ENCODE measurements at places on chromosomes 3 and 15.
A peak's percentile ranks its signal among the peaks of the same experiment; 100 is the strongest.

DNA sequence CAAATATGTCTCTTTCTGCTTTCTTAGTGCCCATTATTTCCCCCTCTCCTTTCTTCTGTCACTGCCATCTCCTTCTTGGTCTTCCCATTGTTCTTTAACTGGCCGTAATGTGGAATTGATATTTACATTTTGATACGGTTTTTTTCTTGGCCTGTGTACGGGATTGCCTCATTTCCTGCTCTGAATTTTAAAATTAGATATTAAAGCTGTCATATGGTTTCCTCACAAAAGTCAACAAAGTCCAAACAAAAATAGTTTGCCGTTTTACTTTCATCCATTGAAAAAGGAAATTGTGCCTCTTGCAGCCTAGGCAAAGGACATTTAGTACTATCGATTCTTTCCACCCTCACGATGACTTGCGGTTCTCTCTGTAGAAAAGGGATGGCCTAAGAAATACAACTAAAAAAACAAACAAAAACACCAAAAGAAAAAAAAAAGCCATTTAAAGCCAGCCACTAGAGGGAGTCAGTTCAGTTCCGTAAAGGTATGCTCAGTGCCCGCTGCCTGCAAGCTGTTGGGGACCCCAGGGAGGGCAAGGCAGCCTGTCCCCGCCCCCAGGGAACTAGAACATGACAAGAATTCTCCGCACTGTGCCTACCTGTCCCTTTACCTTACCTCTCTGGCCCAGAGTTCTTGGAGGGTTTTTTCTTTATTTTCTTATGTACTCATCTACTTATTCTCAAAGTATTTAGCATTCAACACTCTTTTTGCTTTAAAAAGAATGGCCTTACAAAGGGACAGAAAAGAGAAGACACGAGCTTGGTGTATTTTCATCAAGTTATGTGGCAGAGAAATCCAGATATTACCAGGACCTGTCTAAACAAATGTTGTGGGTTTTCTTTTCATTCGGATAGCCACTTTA is 30.0 kb upstream of the NR2E3 start:
- ATAC-seq, result peak; percentile 57
- H3K36me3 ChIP-seq, result no peaks in the 10 kb centered on the region
- H3K27me3 ChIP-seq, result peaks cover 39% of the 10 kb centered on the region
- H3K4me1 ChIP-seq, result peaks cover 15% of the 10 kb centered on the region
- no peak overlapping the region for H3K27ac ChIP-seq
- H3K4me3 ChIP-seq, result no peak overlapping the region

DNA sequence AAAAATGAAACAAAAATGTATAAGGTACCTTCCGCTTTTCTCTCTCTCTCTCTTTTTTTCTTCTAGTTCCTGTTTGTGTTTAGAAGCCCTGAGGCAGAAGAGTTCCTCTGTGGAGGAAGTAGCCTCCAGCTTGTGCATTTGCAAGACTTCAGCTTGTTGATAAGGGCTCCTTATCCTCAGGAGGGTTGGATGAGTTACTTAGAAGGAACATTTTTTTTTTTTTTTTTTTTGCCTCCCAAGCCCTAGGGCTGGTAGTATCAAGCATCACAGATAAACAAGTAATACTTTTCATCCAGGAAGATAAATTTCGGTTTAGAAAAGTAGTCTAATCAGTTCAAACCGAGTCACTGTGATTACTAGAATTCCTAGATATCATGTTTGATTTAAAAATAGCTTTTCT is 91.0 kb upstream of the CBLB start:
- H3K36me3 ChIP-seq, result no peaks in the 10 kb centered on the region
- no peaks in the 10 kb centered on the region for H3K4me1 ChIP-seq
- no peak for ATAC-seq
- H3K27me3 ChIP-seq, result no peaks in the 10 kb centered on the region

- no peak for ATAC-seq
- H3K27me3 ChIP-seq, result peaks cover 31% of the 10 kb centered on the region
- H3K4me3 ChIP-seq, result no peak overlapping the region
- H3K36me3 ChIP-seq, result no peaks in the 10 kb centered on the region
- no peak overlapping the region for H3K27ac ChIP-seq
- H3K4me1 ChIP-seq, result no peaks in the 10 kb centered on the region
Observed at GRCh38 chr3:156373095-156373494, 181.8 kb downstream of the SSR3 start.

DNA sequence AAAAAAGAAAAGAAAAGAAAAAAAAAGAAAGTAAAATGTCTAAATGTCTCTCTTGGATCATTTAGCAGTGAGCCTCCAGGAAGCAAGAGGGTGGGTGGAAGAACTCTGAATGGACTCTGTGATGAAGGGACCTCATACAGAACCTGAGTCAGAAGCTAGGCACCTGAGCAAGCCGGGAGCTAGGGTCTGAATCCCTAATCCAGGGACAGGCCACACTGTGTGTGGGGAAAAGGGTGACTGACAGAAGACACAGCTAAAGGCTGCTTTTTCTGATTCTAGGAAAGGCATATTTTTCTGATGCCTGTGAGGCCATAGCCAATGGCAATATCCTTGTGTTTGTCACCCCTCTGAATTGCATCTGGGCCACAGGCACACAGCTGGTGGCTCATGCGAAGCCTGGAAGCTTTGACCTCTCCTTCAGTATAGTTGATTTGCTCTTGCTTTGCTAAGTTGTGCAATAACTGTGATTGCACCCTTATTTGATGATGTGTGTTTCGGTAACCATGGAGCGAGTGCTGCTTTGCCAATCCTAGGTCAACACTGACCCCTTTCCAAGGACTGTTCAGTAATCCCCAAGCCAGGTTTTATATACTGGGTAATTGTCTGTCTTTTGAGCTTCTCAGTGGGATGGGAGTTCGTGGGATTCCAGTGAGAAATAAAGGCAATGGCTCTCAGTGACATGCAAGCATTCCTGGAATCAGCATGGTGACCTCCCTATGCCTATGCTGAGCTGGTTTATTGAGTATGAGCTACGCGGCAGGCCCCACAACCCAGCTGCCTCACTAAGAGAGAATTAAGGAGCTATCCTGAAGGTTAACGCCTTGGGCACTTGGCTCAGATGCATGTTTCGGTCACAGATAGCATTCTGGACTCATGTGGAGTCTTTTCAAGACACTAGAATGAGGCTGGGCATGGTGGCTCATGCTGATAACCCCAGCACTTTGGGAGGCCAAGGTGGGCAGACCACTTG is 49.0 kb upstream of the OSBPL11 start:
- no peaks in the 10 kb centered on the region for H3K4me1 ChIP-seq
- H3K36me3 ChIP-seq, result no peaks in the 10 kb centered on the region
- H3K27me3 ChIP-seq, result no peaks in the 10 kb centered on the region
- H3K4me3 ChIP-seq, result no peak overlapping the region

GRCh38 chr15:83094583-83094982 is 12.9 kb upstream of the TM6SF1 start:
- peaks cover 6% of the 10 kb centered on the region for H3K27me3 ChIP-seq
- no peak overlapping the region for H3K4me3 ChIP-seq
- no peak for ATAC-seq

- no peaks in the 10 kb centered on the region for H3K27me3 ChIP-seq
- H3K27ac ChIP-seq, result no peak overlapping the region
- no peak for ATAC-seq
- H3K4me1 ChIP-seq, result peaks cover 8% of the 10 kb centered on the region
Observed at GRCh38 chr3:119481079-119481478, 12.3 kb downstream of the POGLUT1 start.

GRCh38 chr15:36478561-36478960 is 100.9 kb upstream of the CDIN1 start:
- H3K27ac ChIP-seq, result no peak overlapping the region
- no peaks in the 10 kb centered on the region for H3K27me3 ChIP-seq
- ATAC-seq, result no peak
- H3K36me3 ChIP-seq, result no peaks in the 10 kb centered on the region
- H3K4me3 ChIP-seq, result no peak overlapping the region
- H3K4me1 ChIP-seq, result no peaks in the 10 kb centered on the region

- no peaks in the 10 kb centered on the region for H3K4me1 ChIP-seq
- H3K4me3 ChIP-seq, result no peak overlapping the region
- ATAC-seq, result no peak
- peaks cover 69% of the 10 kb centered on the region for H3K36me3 ChIP-seq
- no peak overlapping the region for H3K27ac ChIP-seq
- H3K27me3 ChIP-seq, result no peaks in the 10 kb centered on the region
Observed at GRCh38 chr3:186583831-186584230, 13.3 kb downstream of the DNAJB11 start.

DNA sequence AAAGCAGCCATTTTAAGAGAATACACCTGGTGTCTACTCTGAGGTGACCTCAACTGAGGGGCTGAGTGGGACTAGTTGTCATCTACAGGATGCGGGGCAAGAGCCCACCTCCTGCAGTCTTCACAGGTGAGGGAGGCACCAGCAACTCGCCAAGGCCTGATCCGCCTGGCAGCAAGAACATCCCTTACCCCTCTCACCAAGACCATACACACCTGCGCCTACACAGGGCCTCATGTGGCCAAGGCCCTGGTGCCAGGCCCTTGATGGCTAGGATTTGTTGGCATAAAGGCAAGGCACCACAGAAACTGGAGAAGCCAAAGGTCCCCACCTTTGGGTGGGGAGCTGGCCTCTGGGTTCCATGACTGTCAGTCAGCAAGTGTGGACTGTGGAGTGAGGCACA is 18.4 kb downstream of the ELP6 start:
- no peak overlapping the region for H3K4me3 ChIP-seq
- H3K4me1 ChIP-seq, result peaks cover 15% of the 10 kb centered on the region
- no peak for ATAC-seq
- H3K27me3 ChIP-seq, result no peaks in the 10 kb centered on the region

DNA sequence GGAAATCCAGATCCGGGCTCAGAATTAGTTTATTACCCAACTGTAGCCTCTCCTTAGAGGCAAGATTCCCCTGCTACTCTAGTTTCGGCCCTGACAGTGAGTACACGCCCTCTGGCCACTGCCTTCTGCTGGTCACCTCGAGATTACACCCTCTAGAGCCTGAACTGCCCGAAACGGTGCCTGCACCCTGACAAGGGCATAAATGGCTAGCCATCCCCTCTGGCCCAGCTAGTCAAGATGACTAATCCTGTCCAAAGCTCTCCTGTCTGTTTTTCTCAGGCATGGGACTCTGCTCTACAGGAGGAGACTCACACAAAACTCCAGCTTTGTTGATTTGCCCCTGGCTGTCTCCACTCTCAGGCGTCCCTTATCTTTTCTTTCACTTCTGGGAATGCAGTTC is 150.5 kb upstream of the UBE2E2 start:
- H3K4me3 ChIP-seq, result no peak overlapping the region
- peaks cover 19% of the 10 kb centered on the region for H3K4me1 ChIP-seq
- no peaks in the 10 kb centered on the region for H3K27me3 ChIP-seq
- no peak overlapping the region for H3K27ac ChIP-seq

- H3K27ac ChIP-seq, result no peak overlapping the region
Observed at GRCh38 chr3:1326546-1326945, 233.7 kb downstream of the CNTN6 start.

- H3K4me1 ChIP-seq, result no peaks in the 10 kb centered on the region
- H3K27ac ChIP-seq, result no peak overlapping the region
- peak overlapping the region; percentile 63 for H3K4me3 ChIP-seq
- peak; percentile 57 for ATAC-seq
- H3K27me3 ChIP-seq, result peaks cover 55% of the 10 kb centered on the region
Observed at GRCh38 chr15:55587321-55588069, 650 bp downstream of the PYGO1 start.

DNA sequence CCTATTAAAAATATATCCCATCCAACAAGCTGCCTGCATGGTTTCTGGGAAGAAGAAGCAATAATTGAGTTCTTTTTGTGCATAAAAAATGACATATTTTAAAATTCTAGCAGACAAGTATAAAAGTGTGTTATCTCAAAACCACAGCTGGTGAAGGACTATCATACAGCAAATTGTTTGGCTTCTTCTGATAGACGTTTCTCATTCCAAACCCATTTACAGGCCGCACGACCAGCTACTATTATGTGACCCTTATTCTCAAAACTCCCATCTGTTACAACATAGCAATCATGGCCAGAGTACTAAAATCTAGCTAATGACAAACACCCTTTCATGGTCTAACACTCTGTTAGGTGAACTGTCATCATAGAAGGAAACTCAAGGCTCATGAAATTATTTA is 21.7 kb downstream of the ETFA start:
- H3K27me3 ChIP-seq, result no peaks in the 10 kb centered on the region
- H3K4me1 ChIP-seq, result peaks cover 19% of the 10 kb centered on the region
- no peak overlapping the region for H3K27ac ChIP-seq
- no peak for ATAC-seq
- peaks cover 30% of the 10 kb centered on the region for H3K36me3 ChIP-seq
- no peak overlapping the region for H3K4me3 ChIP-seq

DNA sequence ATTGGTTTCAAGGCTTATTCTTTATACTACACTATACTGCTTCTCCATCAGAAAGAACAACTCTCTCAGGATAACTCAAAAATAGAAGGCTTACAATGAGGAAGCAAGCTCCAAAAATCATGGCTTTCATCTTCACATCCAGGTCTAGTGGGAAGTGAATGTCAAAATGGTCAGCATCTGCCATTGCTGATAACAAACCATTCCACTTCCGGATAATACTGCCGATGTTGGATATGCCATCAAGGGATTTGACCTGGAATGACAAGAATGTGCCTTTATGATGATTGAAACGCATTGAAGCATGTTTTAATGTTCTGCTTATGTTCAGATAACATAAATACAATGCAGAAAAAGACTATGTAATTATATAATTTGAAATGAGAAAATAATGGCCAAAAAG is 34.0 kb upstream of the PLOD2 start:
- H3K4me3 ChIP-seq, result no peak overlapping the region
- no peaks in the 10 kb centered on the region for H3K4me1 ChIP-seq
- no peak overlapping the region for H3K27ac ChIP-seq
- no peak for ATAC-seq
- H3K27me3 ChIP-seq, result peaks cover 1% of the 10 kb centered on the region

DNA sequence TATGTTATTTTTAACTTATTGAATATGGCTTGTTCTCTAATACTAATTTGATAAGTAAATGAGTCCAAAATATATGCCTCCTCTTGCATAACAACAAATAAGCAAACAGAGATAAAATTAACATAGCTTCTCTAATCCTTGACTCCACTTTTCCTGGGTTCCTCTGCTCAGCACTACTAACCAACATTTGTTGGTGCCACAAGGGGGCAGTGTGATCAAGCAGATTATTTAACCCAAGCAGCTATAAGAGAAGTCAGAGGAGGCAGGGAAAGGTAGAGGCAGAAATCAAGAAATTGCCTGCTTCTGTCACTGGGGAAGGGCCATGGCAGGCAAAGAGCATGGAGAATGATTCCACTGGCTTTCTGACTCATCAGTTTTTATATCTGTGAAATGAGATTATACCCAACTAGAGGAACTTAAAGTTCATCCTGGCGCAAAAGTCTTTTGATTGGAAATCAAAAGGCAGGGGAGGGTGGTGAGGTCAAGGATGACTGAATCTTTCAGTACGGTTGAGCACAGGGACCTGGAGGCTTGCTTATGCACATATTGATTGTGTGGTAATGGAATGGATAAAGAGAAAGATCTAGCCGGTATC is 152.2 kb downstream of the IGSF11 start:
- H3K36me3 ChIP-seq, result no peaks in the 10 kb centered on the region
- peaks cover 33% of the 10 kb centered on the region for H3K27me3 ChIP-seq
- ATAC-seq, result peak; percentile 64
- no peak overlapping the region for H3K4me3 ChIP-seq
- no peaks in the 10 kb centered on the region for H3K4me1 ChIP-seq

- no peak overlapping the region for H3K4me3 ChIP-seq
- H3K36me3 ChIP-seq, result no peaks in the 10 kb centered on the region
Observed at GRCh38 chr3:112638327-112639020, 2.5 kb downstream of the CCDC80 start.

All from stimulated activated memory B cell treated with anti-CD40 and anti-IgM and Interleukin-4, amounts not matched to agents 10 μg/mL and 1 μg/mL and 100 μg/mL, for 72 hours (primary cell).